Stimulated activated CD8-positive, alpha-beta memory T cell treated with anti-CD3 and anti-CD28 coated beads, Interleukin-4, amount 100 ng/mL, for 1 hour (primary cell): ENCODE measurements at places on chromosomes 6 and 20.

GRCh38 chr20:58073945-58074856 lies 154.3 kb downstream of the ANKRD60 start:
- DNase-seq = no peak

GRCh38 chr6:79635232-79635543 lies 4.1 kb downstream of the SH3BGRL2 start:
- no peak for DNase-seq

DNA sequence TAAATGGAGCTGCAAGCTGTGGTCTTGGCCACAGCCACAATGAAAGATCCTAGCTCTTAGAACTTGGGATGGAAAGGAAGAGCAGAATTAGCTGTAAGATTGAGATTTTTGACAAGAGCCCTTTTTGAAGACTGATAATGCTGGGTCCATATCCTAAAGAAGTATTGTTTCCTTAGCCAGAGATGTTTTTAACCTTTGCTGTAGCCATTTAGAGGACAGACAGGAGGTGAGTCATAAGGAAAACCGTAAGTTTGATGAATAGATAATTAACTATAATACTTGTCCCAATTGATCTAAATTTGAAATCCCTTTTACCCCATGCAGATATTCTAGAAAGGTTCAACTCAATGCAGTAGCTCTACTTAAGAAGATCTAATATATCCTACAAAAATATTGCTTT lies 213.7 kb downstream of the HTR1B start:
- no peak for DNase-seq

DNA sequence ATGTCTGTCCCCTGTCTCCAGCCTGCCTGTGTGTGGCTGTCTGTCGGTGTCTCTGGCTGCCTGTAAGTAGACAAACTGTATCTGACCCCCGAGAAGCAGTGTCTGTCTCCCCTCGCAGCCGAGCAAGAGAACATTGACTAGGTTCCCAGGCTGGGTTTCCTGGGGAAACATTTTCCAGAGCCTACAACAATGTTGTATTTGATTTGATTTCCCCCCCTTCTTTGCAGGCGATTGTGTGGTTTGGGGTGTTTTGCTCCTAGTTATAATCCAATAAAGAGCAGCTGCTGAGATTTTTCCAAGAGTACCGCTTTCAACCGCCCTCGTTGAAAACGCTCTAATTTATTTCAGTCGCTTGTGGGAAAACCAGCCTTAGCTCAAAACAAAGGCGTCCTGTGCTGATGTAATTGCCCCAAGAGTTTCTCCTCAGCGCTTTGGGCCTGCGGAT lies 92.6 kb downstream of the CDC5L start:
- DNase-seq = no peak

GRCh38 chr6:149933461-149933860 lies 8.4 kb upstream of the ULBP2 start:
- DNase-seq = no peak

DNA sequence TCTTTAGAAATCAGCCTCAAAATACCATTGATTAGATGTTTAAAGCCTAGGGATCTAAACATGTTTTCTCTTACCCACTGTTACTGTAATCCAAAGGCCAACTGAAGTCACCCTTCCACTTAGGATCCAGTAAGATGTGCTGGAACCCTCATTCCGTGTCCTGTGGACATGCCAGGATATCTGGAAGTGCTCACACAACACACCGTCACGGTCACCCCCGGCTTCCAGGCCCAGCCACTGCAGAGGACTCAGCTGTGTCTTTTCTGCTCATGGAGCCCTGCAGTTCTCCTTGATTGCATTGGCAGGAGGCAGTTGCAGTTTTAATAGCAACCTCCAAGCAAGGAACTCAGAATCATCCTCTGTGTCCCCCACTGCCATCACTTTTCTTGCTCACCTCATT lies 93.3 kb downstream of the CAP2 start:
- no peak for DNase-seq

GRCh38 chr6:70241991-70242420 lies 60.9 kb downstream of the COL9A1 start:
- DNase-seq = no peak

DNA sequence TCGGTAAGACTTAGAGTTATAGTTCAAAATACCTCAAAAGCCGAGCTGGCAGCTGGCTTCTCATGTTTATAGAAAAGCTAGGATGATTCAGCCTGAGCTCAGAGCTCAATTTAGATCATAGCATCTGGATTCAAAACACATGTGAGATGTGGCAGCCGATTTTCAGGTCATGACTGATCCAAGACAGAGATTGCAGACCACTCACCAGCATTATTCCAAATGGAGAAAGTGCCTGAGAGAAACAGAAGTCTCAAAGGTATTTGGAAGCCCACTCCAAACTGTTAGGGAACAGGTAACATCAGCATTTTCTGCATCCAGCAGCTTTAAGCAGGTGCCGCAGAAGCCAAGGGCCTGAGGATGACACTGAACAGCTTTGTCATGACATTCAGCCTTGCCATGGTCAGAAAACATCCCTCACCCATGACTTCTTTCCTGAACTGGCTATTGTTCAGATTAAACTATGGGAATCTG lies 102.2 kb downstream of the BACH2 start:
- DNase-seq = no peak

DNA sequence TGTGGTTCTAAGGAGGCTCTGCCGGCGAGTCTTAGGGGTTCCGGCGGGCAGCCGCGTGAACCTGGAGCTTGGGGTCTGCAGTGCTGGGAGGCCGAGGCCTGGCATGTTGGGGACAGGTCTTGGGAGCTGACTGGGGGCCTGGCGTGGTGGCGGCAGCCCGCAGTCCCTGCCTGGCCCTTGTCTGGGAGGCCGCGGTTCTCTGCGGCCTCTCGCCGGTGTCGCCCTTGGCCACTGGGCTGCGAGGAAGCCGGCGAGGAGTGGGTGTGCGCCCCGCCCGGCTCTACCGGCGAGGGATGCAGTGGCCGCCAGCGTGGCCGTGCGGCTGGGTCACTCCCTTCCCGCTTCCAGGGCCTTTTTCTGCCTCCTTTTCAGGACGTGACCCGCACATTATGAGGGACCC lies 36.3 kb downstream of the IGF2R start:
- no peak for DNase-seq

- no peak for DNase-seq
Observed at GRCh38 chr20:51562332-51563173, 20.0 kb upstream of the NFATC2 start.
